ENCODE measurements at places on chromosomes 13 and 19.

DNA sequence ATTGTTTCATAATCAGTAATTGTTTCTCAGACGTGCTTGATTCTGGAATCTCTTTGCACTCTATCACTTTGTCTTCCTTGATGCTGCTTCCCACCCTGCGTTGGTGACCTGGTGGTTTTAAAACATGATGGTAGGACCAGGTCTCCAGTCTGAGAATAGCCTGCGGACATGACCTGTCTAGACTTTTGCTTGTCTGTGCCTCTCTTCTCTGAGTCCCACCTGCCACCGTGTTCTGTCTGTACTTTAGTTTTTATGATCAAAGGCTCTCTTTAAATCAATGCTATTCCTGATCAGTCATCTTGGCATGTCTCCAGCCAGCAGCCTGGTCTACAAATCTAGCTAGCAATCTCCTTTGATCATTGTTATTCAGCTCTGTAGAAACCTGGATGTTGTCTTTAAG lies 933.9 kb downstream of the DIAPH3 start:
- no peak for DNase-seq

DNA sequence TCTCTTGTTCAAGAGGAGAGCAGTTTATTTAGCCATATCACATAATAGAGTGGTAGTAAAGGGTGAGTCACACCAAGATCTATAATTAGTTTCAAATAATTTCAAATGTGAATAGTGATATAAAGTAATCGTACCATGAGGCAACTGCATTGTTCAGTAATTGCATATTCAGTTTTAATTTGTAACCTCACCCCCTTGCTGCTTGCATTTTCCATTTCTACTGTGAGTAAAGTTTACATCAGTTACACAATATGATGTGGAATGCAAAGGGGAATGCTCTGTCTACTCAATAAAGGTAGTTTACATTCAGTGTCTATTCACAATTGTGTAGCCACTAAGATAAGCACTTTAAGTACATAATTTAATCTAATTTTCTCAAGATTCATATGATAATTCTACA lies 1695.7 kb upstream of the SPRY2 start:
- no peak for DNase-seq

GRCh38 chr19:55703790-55704215 lies 28.8 kb downstream of the EPN1 start:
- peak; percentile 37 for DNase-seq

DNA sequence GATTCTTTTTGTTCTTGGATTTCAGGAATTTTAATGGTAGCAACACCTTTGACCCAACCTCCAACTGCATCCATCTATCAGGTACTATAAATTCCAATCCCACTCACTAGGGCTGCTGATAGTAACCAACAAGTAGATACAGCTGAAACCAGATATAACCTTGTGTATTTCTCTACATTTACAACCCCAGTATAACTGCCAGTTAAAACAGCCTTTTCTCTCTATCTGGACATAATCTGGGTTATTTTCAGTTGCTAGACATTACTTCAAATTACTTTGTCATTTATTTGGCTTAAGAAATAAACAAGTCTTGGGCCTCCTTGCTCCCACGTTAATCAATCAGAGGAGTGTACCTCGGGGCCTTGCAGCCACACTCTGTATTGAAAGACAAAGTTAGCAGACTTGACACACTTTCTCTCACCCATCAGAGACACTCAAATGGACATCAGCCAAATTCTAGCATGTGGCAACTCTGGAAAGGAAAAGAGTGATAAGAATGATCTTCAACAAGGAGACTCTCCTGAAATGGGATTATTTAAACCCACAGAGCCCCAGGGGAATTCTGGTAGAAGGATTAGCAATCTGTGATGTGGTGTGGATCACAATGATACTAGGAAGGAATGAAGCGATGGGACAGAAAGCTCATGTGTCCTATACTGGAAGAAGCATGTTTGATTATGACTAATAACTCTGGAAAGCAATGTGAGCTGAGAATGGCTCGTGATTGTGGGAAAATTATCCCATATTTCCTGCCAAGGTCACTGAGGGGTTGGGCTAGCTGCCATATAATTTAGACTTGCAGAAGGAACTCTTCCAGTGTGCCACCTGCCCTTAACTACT lies 157.5 kb downstream of the FLT1 start:
- DNase-seq = no peak
